ENCODE measurements at places on chromosomes 11 and 22. TPM values are rescaled to one million over a fixed set of nuclear protein-coding genes. Genes with fewer than 3 reads are reported as not detected.

GRCh38 chr22:49632199-49633009 lies 195.3 kb downstream of the BRD1 start:
- peak; percentile 61 for DNase-seq

DNA sequence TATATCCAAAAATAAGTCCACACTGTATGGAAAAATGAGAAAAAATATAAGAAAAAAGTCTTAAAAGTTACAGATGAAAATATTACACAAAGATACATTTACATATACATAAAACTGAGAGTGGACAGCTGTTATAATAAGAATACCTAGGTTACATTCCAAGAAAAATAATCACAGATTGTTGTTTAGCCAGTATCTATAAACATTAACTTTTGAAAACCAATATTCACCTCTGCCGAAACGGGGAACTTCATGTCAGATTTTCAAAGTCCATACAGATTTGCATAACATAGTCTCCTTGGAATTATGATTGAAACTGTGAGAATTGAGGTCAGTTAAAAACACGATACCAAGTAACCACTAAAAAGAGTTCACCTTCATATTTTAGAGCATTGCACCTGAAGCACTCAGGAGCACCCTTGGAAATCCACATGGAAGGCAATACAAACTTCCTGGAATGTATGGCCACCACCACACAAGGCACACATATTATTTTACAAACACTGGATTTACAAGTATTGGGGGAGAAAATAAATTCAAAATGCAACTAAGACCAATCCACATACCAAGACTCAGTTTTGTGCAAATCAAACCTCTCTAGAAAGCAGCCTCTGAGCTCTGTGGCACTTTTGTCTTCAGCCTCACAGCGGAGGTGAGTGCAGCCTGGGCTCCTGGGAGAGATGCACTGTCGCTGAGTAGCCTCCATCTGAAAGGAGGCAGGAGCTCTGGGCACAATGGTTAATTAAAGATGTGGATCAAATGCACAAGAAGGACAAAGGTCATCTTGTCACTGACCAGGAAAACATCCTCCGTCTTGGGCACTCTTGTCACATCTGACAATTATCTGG lies 34.4 kb downstream of the ZNF195 start:
- no peak for DNase-seq

DNA sequence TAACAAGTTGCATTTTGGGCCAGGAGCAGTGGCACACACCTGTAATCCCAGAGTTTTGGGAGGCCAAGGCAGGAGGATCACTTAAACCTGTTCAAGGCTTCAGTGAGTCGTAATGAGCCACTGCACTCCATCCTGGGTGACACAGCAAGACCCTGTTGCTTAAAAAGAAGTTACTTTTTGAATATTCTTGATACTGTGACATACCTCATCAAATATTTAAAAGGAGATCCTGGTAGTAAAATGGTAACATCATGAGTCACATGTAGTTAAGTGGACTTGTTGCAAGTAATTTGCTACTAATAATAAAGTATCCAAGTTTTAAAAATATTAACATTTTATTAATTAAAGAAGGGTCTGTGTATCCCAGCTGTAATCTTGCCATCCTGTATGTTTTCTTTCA lies 18.3 kb downstream of the HMGXB4 start:
- DNase-seq = no peak

DNA sequence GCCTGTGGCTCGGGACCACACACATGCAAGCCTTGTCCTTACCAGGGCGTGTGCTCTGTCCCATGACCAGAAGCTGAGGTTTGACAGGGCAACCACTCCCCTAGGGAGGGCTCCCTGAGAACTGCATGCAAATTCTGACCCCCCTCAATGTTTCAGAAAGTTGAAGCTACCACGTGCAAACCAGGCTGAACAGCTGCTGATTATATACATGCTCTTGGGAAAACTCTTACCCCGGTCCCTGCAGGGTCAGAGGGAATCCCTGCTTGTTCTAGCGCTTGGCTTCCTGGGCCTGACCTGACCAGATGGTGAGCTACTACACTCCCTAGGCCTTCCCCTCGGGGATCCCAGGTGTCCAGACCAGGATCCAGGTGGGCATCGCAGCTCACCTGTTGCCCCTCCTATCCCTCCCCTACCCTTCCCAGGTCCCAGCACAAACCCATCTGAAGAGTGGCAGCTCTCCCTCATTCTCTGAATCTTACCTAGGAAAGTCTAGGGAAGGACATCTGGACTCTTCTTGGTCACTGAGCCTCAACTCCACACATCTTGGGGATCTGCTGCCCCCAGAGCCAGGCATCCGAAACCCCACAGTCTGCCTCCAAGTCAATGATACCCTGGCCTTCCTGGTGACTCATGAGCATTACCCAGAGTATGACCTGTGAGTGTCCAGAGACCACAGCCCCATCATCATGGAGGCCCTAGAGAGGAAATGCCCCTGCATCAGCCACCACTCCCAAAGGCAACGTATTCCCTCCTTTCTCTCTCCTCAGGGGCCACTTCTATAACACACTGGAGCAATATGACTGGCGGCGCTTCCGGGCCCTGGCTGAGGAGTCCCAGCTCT lies 61.5 kb downstream of the BTG4 start:
- DNase-seq = no peak

GRCh38 chr11:96228473-96228891 lies 114.5 kb downstream of the MAML2 start:
- no peak for DNase-seq

The ACR gene
- not detected for total RNA-seq

The TMPRSS6 gene
- not detected for total RNA-seq

The SHANK3 gene
- 6.2 TPM for total RNA-seq

The EXT2 gene
- 79.2 TPM for total RNA-seq

The OR5B21 gene
- not detected for total RNA-seq

The HPX gene
- 2.3 TPM for total RNA-seq

Data from occipital lobe (tissue), 3 donors.